Stimulated activated CD4-positive, alpha-beta T cell treated with anti-CD3 and anti-CD28 coated beads, Interleukin-2, amount 100 ng/mL, for 4 hours (primary cell): ENCODE measurements at places on chromosomes 6 and 20.

DNA sequence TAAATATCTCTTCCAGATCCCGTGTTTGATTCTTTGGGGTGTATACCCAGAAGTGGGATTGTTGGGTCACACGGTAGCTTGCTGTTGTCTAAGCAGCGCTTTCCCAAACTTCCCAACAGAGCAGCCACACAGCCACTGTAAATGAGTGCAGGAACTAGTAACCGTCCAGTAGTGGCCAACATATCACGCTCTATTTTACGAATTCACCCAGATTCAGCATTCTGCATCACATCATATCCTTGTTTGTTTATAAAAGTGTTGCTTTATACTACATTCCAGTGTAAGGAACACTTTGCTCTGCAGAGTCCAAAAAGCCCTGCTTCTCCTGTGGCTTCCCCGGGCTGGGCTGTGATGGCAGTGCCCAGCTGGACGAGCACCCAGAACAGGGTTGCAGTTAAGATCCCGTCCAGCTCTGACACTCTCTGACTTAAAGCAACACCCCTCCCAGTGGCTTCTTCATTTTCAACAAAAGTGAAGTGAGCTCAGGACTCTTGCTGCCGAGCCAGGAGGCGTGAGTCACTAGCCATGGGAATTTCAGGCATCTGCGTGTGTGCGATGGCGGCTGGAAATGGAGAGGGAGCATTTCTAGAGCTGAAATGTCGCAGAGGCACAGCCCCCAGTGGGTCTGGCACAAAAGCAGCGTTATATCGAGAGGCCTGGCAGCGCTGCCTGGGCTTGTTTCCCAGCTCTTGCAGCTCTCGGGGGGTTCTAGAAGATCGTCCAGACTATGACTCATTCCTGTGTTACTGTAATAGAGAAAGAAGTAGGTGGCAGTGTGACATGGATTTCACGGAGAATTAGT, 216.3 kb upstream of the ECI2 start:
- no peak for DNase-seq

GRCh38 chr6:106082735-106083398, 3.3 kb upstream of the PRDM1 start:
- DNase-seq: no peak

DNA sequence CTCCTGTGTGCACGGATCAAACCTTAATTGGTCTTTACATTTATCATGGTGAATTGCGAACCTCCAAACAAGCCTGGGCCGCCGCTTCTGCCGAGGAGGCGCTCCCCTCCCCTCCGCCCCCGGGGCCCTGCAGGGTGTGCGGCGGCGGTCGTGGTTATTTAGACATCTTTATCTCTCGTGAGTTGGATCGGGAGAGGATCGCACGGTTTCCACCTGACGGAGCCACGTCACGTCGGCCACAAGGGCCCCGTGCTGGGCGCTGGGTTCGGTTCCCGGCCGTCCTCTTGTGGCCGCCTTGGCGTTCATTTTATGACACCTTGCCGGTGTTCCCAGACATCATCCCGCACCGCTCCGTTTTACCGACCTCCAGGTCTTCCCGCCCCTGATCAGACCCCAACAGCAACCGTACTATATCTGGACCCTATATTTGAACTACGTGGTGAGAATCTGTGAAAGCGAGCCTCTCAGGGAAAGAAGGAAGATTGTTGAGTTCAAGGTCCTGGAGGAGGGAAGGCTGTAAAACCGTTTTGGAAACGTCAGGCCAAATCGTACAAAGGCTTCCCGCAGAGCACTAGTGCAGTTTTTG, 1.3 kb upstream of the CNR1 start:
- DNase-seq: no peak

DNA sequence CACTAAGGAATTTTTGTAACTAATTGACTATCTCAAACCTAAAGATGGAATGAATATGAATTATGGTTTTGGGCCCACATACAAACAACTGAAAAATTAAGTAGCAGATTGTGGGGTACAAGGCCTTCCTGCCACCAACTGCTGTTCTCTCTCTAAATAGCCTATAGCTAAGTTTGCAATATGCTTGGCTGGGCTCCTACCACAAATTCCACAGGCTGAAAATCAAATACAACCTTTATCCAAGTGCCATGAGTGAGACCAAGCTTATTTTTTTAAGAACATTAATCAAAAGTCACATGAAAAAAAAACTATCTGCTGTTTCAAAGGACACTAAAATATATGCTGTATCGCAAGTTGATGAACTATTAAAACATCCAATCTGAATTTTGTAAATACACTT, 52.1 kb downstream of the TENT5A start:
- DNase-seq: no peak

DNA sequence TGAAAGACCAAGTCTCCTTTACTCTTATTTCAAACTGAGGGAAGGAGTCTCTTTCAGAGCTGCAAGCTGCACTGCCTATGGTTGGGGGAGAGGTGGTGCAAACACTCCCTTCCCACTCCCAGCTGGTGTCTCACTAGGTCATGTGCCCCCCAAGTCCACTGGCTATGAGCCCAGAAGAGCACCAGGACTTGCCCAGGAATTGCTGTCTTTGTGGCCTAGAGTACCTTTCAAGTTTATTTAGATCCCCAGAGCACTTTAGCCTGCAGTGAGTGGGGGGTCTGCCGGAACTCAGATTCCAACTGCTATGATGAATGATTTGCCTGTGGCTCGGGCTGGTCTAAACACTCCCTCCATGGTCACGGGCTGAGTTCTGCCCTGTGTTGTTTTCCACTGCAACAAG, 192.6 kb upstream of the CITED2 start:
- no peak for DNase-seq

DNA sequence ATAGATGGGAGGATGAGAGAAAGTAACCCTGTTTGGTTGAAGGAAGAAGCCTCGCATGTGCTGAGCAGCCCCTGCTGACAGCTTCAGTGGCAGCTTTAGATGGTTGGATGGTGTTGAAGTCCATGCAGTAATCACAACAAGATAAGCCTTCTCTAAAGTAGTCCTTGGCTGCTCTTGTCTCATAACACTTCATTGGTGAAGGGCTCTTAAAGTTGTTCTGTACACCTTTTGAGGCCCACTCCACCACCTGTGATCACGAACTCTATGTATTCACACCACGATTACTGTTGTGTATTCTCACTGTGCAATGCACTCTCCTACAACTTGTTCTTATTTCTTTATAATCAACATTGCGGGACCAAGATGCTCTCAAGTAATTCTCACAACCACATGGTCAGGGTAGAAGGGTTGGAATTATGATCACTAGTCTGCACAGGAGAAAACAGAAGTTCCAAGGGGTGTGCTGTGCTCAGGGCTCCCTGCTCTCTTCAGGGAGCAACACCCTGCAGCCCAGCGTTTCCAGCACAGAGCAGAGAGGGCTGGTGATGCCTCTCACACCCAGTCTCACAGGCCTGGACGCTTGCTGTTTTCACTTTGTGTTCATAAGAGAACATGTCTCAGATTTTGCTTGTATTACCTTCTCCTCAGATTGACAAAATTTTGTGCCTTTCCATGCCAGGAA, 294.4 kb downstream of the SMOC2 start:
- no peak for DNase-seq

DNA sequence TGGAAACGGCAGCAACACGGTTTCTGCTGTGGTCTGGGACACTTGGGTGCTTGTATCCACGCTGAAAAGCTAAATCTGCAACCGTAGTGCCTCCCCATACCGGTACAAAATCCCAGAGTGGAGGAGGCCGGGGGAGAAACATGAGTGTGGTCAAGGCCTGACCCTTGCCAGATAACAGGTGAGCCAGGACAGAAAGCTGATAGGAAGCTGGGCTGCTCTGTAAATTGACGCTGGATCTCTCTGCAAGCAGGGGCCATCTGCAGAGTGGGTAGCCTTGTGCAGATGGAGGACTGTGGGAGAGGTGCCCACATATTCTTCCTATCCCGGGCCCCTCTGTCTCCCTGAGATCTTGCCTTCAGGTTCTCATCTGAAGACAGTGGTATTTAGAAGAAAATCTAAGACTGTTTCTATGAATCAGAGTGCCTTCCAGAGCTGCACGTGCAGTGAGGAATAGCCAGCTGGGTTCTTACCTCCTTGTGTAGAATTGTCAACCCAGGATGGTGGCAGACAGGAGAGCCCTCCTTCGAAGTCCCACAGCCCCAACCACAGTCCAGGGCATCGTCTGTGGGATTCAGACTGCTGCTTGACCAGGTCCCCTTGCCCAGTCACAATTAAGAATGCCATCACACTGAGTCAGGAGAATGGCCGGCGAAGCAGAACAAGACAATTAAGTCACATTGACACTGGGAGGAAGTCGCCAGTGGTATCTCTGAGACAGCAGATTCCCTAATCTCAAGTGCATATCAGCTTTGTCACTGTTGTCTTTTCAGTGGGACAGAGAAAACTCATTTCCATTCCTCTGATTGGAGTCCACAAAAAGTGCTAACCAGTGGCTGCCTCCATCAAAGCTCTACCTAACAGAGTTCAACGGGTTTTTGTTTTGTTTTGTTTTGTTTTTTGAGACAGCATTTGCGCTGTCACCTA, 100.0 kb upstream of the RIPOR2 start:
- no peak for DNase-seq

DNA sequence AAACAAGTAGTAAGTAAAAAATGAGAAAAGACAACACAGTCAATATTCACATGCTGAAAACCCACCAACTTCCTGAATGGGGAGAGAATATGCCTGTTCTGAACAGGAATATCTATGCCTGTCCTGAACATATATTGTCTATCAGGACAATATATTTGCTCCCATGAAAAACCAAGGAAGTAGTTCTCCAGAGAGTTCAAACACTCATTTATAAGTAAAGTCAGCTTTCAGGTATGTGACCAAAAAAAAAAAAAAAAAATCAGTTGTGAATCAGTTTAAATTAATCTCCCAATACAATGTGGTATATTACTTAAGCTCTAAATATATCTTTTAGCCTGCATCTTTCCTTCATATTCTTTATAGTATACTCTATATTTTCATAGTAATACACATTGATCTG, 119.5 kb downstream of the MYB start:
- DNase-seq: no peak

DNA sequence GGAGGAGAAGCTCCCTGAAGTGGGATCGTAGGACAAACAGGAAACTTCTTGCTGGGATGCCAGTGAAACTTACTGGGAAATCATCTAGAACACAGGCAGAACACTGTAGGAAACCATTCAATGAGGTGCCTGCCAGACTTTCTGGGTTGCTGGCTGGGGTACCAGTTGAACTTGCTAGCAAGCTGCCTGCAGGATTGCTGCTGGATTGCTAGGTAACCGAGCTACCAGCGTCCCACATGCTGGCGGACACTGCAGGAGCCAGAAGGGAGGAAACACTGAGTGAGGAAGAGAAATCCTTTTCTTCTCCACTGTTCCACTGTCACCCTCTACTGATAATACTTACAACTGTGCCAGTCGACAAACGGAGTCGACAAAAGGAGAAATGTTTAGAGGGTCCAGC, 91.3 kb upstream of the SLC35B3 start:
- DNase-seq: no peak

- no peak for DNase-seq
Observed at GRCh38 chr20:58971429-58971828, 9.6 kb upstream of the NELFCD start.

GRCh38 chr20:46717818-46718541, 8.5 kb downstream of the SLC2A10 start:
- DNase-seq: no peak

DNA sequence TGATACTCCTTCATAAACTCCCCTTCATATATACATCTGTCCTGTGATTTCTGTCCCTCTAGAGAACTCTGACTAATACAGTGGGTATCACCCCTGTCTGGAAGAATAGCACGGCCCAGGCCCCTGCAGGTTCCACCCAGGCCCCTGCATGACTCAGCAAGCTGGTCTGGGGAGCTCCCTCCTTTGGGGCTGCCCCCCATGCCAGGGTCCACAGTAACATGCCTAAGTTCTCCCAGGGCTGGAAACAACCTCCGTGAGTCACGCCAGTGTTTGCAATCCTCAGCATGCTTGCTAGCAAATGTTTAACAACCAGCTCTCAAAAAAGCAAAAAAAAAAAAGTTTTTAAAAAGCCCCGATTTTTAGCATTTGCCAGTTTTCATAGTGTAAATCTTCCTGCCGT, 134.3 kb upstream of the CDH4 start:
- DNase-seq: no peak

DNA sequence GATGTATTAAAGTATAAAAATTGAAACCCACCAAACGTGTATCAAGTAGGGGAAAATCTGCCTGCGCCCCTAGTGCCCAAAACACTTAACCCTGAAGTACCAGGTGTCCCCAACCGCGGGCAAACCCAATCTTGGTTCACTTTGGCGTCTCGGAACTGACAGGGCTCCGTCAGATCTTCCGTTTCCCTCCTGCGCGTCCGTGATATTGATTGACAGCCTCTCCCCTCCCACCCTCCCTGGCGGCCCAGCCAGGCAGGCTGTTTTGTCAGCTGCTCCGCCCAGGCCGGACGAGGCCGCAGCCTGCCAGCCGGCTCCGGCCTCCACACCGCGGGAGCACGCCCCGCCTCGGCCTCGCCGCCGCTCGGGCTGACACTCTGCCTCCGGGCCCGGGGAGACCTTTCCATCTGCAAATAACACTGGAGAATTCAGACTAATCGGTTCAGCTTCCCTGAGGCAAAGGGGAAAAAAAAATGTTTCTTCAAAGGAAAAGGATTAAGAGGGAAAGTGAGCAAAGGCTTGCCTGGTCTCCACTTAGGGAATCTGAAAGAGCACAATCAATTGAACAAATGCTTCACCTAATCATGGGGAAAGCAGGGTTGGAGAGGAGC, 234.9 kb upstream of the MCHR2 start:
- no peak for DNase-seq

GRCh38 chr20:18712131-18712530, 101.5 kb upstream of the SCP2D1 start:
- DNase-seq: no peak

GRCh38 chr6:16199804-16200203, 38.6 kb upstream of the GMPR start:
- no peak for DNase-seq

- no peak for DNase-seq
Observed at GRCh38 chr6:56246881-56247653, at the start of gene COL21A1. Gene COL21A1, minus strand, starts transcription at chr6:56247580. Its CDS starts 64,962 bp downstream, at chr6:56182618.

DNA sequence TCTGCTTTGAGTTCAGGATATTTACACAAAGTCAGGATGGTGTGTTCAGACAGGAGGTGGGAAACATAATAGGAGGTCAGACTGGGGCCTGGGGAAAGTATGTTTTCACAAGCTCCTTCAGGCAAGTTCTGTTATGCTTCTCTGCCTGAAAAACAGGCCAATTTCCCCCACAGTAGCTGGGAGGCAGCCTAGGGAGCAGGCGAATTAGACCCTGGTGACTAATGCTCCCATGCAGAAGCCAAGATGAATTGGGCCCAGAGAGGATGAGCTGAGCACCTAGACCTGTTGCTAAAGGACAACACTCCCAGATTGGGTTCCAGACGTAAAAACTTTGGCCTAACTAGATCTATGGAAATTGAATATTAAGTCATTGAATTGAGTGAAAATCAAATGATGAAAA, 142.2 kb upstream of the MAP3K7 start:
- no peak for DNase-seq

- DNase-seq: no peak
Observed at GRCh38 chr20:38779247-38780097, 26.0 kb upstream of the PPP1R16B start.
